Iris pigment epithelial cell (primary cell): ENCODE measurements at places on chromosomes 3 and 15.

DNA sequence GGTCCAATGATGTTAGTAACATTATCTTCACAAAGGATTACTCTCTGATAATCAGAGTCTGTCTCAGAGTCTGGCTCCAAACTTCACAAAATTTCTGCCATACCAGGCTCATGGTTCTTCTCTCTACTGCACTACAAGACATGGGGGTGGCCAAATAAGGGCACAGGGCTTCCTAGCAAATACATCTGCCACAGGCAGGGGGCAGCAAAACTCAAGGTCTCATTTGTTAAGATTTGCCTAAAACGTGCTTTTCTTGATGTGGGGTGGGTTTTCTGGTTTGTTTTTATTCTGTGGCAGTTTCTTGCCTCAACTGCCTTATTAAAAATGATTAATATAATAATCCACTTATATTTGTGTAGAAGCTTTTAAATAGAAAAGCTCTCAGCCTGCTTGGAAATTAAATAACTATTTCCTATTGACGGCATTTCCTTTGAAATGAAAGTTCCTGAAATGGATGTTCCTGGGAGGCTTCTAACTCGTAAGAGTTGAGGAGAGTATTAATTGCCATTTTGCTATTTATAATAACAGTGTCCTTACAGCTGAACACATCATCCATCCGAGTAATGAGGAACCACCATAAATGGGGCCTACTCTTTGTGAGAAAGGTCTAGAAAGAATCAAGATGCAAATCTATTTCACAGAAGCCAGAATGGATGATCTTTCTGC is 53.8 kb downstream of the SST start:
- peak; percentile 62 for DNase-seq

- DNase-seq: no peak
These were observed 13.3 kb downstream of the MYD88 start for GRCh38 chr3:38151667-38152265.

- peak; percentile 96 for DNase-seq
These were observed 276.0 kb downstream of the MFSD1 start for GRCh38 chr3:159077860-159078259.

DNA sequence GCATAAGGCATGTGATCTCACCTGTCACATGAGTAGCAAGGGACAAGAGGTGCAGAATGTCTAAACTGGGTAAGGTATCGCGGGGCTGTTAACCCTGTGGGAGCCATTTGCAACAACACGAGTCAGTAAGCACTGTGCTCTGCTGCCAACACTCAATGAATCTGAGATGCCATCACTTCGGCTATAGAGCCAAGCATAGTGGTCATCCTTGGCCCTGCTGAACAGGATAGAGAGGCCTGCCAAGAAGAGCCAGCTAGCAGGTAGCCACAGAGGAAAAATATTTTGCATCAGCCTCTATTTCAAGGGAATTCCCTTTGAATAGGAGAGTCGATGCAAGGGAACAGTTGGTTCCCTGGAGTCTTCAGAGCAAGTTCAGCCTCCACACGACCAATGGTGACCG is 137.8 kb downstream of the NTRK3 start:
- DNase-seq: no peak

DNA sequence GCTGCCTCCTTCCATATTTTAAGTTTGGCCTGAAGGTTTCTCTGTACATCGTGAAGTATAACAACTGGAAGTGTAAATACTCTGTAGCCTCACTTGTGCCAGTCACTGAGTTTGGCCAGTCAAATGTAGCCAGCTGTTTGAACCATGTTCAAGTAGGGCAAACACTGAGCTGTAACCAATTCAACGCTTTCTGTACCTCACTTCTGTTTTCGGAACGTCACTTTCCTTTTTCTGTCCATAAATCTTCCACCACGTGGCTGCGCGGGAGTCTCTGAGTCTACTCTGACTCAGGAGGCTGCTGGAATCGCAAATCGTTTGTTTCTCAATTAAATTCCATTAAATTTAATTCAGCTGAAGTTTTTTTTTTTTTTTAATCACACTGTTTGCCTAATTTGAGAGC is 88.8 kb upstream of the RARB start:
- DNase-seq: no peak

- no peak for DNase-seq
These were observed 79.8 kb upstream of the RAD18 start for GRCh38 chr3:9043063-9043462.

- no peak for DNase-seq
These were observed 125.6 kb upstream of the CRBN start for GRCh38 chr3:3305084-3305483.

- no peak for DNase-seq
These were observed 237.7 kb upstream of the AZI2 start for GRCh38 chr3:28586325-28586724.
